ENCODE measurements at places on chromosomes 16 and 17.

DNA sequence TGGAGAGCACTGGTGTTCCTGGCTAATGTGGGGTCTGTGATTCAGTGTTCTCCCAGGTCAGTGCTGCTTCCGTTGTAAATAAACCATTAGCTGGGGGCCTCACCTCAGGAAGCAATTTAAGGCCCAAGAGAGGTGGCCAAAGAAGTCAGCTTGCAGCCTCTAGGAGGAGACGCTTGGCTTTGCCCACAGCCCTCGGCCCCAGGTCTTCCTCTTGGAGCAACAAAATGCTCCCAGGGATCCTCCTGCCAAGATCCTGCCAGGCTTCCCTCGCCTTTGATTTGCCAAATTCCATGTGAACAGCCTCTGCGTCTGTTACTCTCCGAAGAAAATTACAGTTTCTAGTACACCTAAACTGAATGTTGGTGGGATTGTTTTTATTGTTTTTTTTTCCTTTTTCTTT, 62.4 kb upstream of the TBX2 start:
- no peak for DNase-seq

GRCh38 chr17:6780001-6780400, 4.0 kb downstream of the FBXO39 start:
- no peak for DNase-seq

- no peak for DNase-seq
Measured at GRCh38 chr16:81940781-81941560, 70.3 kb downstream of the SDR42E1 start.

DNA sequence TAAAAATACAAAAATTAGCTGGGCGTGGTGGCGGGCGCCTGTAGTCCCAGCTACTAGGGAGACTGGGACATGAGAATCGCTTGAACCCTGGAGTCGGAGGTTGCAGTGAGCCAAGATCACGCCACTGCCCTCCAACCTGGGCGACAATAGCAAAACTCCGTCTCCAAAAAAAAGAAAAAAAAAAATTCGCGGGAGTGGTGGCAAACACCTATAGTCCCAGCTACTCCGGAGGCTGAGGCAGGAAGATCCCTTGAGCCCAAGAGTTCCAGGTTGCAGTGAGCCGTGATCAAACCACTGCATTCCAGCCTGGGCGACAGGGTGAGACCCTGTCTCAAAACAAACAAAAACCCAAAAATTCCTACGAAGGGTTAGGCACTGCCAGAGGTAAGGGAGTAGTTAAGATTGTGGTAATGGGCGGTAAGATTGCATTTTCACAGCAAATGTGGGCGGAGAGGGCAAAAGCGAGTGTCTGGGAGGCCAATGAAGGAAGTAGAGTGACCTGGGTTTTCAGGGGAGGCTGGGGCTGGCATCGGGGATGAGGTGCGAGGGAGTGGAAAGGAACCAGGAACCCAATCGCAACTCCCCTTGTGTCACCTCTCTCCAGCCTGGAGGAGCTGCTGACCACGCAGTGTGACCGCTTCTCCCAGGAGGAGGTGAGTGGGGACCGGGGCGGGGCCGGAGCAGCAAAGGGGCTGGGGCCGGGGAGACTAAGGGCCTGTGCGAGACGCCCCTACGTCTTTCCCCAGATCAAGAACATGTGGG, 2.6 kb downstream of the MYL11 start:
- DNase-seq = no peak

- DNase-seq = no peak
Measured at GRCh38 chr16:54290833-54291655, 4.5 kb upstream of the IRX3 start.
